ENCODE measurements at places on chromosomes 16 and 17.

GRCh38 chr16:47371271-47372014, 89.4 kb downstream of the ITFG1 start:
- DNase-seq = no peak

GRCh38 chr17:19305256-19305655, 57.3 kb downstream of the B9D1 start:
- DNase-seq = no peak

GRCh38 chr17:48625495-48626244, 488 bp downstream of the HOXB9 start:
- DNase-seq = peak; percentile 69

DNA sequence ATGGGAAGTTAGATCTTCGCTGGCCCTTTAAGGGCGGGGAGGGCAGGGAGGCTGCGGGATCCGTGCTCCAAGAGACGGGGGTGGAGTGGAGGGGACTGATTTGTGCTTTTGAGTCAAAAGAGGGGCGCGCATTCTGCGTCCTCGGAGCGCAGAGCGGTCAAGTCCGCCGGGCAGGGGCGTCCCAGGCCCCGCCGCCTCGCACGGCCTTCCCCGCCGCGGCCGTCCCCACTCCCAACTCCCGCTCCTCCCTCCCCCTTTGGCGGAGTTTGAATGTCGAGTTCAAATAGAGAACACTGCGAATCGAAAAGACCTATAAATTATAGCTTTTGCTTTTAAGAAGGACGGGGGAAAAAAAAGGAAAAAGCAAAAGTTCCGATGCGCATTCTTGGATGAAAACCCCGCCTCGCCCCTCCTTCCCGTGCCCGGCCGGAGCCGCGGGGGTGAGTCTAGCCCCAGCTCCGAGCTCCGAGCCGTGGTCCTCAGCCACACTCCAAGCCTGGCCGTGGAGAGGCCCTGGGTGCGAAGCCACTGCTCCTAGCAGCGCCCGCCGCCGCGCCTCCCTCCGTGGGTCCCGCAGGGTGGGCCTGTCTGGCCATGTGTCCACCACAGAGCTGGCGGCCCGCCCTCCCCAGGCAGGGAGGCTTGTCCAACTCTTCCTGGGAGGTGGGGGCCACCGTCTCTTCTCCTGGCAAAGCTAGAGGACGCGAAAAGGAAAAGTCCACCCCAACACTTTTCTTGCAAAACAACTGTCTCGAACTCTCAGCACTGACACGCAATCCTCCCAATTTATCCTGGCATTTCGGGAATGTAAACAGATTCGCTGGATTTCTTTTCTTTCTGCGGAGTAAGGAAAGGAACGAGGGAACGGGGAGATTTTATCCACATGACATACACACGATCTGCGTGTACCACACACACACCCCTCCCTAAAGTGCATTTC, 3.6 kb downstream of the CBX8 start:
- no peak for DNase-seq

GRCh38 chr17:53780320-53780719, 42.4 kb upstream of the KIF2B start:
- no peak for DNase-seq

DNA sequence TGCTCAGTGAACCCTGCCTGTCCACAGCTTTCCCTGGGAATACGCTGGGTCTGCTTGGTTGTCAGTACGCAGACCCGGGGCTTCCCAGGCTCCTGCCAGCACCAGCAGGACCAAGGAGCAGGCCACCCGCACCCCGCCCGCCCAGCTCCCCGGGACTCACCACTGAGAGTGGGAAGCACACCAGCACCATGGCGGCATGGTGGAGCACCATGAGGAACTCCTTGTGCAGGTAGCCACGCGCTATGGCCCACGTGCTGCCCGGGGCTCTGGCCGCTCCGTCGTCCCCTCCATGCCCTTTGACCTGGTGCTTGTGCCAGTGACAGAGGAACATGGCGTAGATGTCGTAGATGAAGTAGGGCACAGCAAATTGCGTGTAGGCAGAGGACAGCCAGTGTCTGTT, 3.5 kb downstream of the C16orf92 start:
- DNase-seq = no peak

DNA sequence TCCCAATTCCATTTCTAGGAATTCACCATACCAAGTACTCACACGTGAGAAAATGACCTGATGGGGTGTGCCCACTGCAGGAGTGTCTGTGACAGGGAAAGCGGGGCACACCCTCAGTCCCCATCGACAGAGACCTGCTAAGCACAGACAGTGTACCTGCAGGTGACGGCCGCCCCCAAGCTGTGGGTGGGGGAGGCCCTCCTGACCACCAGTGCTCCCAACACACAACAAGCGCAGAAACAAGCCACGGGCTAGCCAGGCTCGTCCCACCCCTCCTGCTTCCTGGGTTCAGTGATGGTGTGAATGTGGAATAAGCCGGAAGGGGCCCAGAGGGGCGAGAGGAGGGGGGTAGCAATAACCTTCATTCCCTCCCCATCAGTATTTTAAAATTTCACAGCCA, 31.9 kb downstream of the ZCCHC14 start:
- no peak for DNase-seq

- DNase-seq = peak; percentile 13
These were observed 439.5 kb downstream of the WWOX start for GRCh38 chr16:78538919-78539318.

DNA sequence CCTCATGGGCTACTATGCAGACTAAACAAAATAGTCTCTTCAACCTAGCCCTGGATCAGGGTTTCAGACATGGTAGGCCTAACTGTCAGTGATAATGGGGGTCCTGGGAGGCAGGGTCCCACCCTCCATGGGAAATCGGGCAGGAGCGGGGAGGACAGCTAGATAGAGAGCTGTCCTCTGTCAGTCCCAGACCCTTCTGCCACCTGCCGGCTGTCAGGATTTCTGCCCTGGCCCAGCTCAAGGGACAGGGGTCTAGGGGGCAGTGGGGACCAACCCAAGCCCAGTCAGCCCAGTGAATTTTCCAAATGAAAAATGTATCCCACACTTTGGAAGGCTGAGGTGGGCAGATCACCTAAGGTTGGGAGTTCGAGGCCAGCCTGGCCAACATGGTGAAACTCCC, 5.3 kb downstream of the CA7 start:
- no peak for DNase-seq
